ENCODE measurements at places on chromosomes 13 and 19. TPM values are rescaled to one million over a fixed set of nuclear protein-coding genes. Genes with fewer than 3 reads are reported as not detected.

Gene PEPD
- 48.2 TPM for total RNA-seq

Gene ADPRHL1
- 0.58 TPM for total RNA-seq

Gene SIAH3
- total RNA-seq = not detected

Gene ZNF442
- 6.3 TPM for total RNA-seq

Gene CYP4F3
- not detected for total RNA-seq

Gene TNNT1
- total RNA-seq = 3.8 TPM

Gene SHISA7
- total RNA-seq = not detected

Gene EFNB2
- total RNA-seq = 1.2 TPM

Gene OR7E24
- total RNA-seq = not detected

Gene CEACAM19
- 1.1 TPM for total RNA-seq

Gene LRRC4B
- 0.38 TPM for total RNA-seq

Gene LIN37
- 11.0 TPM for total RNA-seq

Gene ZSWIM9
- total RNA-seq = 1.4 TPM

Gene ONECUT3
- total RNA-seq = not detected

Gene C3
- 16.5 TPM for total RNA-seq

Gene OR10H1
- not detected for total RNA-seq

Gene TMEM145
- under 0.01 TPM for total RNA-seq

Gene ZNF460
- 50.2 TPM for total RNA-seq

Gene TNFSF9
- 1.1 TPM for total RNA-seq

Gene ZNF575
- 0.28 TPM for total RNA-seq

Gene CPB2
- not detected for total RNA-seq

Gene LRRC25
- under 0.01 TPM for total RNA-seq

Gene VSTM2B
- 0.28 TPM for total RNA-seq

Gene CCL25
- not detected for total RNA-seq

Gene CRX
- not detected for total RNA-seq

Gene HRC
- total RNA-seq = under 0.01 TPM

Gene SLAIN1
- 0.56 TPM for total RNA-seq

Gene EDNRB
- total RNA-seq = 5.4 TPM

Gene SIGLEC6
- total RNA-seq = not detected

Gene CFAP97D2
- total RNA-seq = not detected

Gene NCAN
- total RNA-seq = not detected

Gene IGFL1
- not detected for total RNA-seq

Gene SHISA2
- total RNA-seq = 0.28 TPM

Gene PODNL1
- total RNA-seq = 0.58 TPM

Gene IGFL2
- not detected for total RNA-seq

Gene ZNF578
- 6.2 TPM for total RNA-seq

Gene MUC16
- not detected for total RNA-seq

Gene VAV1
- total RNA-seq = not detected

Gene CERS1
- total RNA-seq = 1.7 TPM

Gene CALR
- 1,876 TPM for total RNA-seq

Gene SYDE1
- 23.4 TPM for total RNA-seq

Gene ADGRE2
- 2.9 TPM for total RNA-seq
